ENCODE measurements at places on chromosomes 2 and 18. TPM values are rescaled to one million over a fixed set of nuclear protein-coding genes. Genes with fewer than 3 reads are reported as not detected.

Gene MARCO
- total RNA-seq, result not detected

Gene SCN2A
- not detected for total RNA-seq

Gene KIF1A
- total RNA-seq, result 0.58 TPM

- DNase-seq, result no peak
- no peaks in the 10 kb centered on the region for H3K36me3 ChIP-seq
- H3K4me3 ChIP-seq, result no peak overlapping the region
- no peaks in the 10 kb centered on the region for H3K4me1 ChIP-seq
These were observed 227.2 kb upstream of the HS6ST1 start for GRCh38 chr2:128545829-128546228.

GRCh38 chr2:127101048-127101611, 5.8 kb downstream of the BIN1 start:
- no peak overlapping the region for H3K27ac ChIP-seq
- no peaks in the 10 kb centered on the region for H3K36me3 ChIP-seq
- no peak for DNase-seq
- H3K4me1 ChIP-seq, result peaks cover 3% of the 10 kb centered on the region

- H3K27me3 ChIP-seq, result no peaks in the 10 kb centered on the region
- H3K36me3 ChIP-seq, result no peaks in the 10 kb centered on the region
- no peak overlapping the region for H3K4me3 ChIP-seq
- H3K4me1 ChIP-seq, result no peaks in the 10 kb centered on the region
- no peak overlapping the region for H3K27ac ChIP-seq
These were observed 5.3 kb upstream of the CTAGE1 start for GRCh38 chr18:22422909-22423548.

DNA sequence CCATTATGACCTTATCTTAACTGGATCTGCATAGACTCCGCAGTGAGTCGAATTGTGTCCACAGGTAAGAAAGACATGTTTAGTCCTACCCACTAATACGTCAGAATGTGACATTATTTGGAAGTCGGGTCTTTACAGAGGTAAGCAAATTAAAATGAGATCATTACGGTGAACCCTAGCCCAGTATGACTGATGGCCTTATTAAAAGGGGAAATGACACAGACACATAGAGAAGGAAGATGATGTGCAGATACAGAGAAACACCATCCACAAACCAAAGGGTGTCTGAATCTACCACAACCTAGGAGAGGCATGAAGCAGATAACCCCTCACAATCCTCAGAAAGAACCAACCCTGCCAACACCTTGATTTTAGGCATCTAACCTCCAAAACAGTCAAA, 135.6 kb downstream of the GALNT1 start:
- H3K4me1 ChIP-seq, result no peaks in the 10 kb centered on the region
- H3K27ac ChIP-seq, result no peak overlapping the region
- DNase-seq, result no peak
- H3K36me3 ChIP-seq, result peaks cover 12% of the 10 kb centered on the region
- no peak overlapping the region for H3K4me3 ChIP-seq

- no peaks in the 10 kb centered on the region for H3K36me3 ChIP-seq
- no peak overlapping the region for H3K4me3 ChIP-seq
- H3K27me3 ChIP-seq, result no peaks in the 10 kb centered on the region
- H3K27ac ChIP-seq, result no peak overlapping the region
- no peaks in the 10 kb centered on the region for H3K4me1 ChIP-seq
These were observed 550.5 kb downstream of the SPAG16 start for GRCh38 chr2:213834746-213835145.

DNA sequence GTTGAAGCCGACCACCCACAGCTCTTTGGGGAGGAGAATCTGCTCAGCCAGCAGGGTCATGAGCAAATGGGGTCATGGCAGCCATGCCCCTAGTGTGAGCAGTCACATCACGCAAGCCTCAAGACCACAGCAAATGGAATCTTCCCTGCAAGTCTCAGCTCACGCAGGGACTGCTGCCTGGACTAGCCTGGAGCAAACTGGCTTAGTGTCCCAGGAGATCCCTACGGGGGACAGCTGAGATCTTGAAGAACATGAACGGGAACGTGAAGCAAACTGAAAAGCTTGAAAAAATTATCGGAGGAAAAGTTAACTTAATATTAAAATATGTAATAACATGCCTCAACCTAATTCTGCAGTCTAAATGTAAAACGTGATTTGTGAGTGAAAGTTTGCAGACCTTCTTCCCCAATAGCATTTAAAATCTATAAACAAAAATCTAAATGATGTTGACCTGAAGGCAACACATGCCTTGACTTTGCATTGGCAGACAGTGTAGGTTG, 118.4 kb downstream of the FAM124B start:
- DNase-seq, result no peak
- no peaks in the 10 kb centered on the region for H3K4me1 ChIP-seq
- H3K4me3 ChIP-seq, result no peak overlapping the region
- peaks cover 31% of the 10 kb centered on the region for H3K27me3 ChIP-seq

GRCh38 chr2:157746234-157746950, 117.7 kb upstream of the ACVR1C start:
- no peak overlapping the region for H3K4me3 ChIP-seq
- H3K27ac ChIP-seq, result no peak overlapping the region
- peaks cover 48% of the 10 kb centered on the region for H3K4me1 ChIP-seq
- peaks cover 47% of the 10 kb centered on the region for H3K36me3 ChIP-seq
- DNase-seq, result no peak

- no peak for DNase-seq
- H3K27ac ChIP-seq, result no peak overlapping the region
- H3K4me3 ChIP-seq, result no peak overlapping the region
- no peaks in the 10 kb centered on the region for H3K27me3 ChIP-seq
- H3K4me1 ChIP-seq, result no peaks in the 10 kb centered on the region
- no peaks in the 10 kb centered on the region for H3K36me3 ChIP-seq
These were observed 1088.1 kb upstream of the PIK3C3 start for GRCh38 chr18:40866968-40867367.

All from activated CD4-positive, alpha-beta memory T cell treated with anti-CD3 and anti-CD28 coated beads, Interleukin-2, amount 10 ng/mL, durations not matched to agents 7 days and 5 days (primary cell).